ENCODE measurements at places on chromosomes 12 and 14.
A peak's percentile ranks its signal among the peaks of the same experiment; 100 is the strongest.

DNA sequence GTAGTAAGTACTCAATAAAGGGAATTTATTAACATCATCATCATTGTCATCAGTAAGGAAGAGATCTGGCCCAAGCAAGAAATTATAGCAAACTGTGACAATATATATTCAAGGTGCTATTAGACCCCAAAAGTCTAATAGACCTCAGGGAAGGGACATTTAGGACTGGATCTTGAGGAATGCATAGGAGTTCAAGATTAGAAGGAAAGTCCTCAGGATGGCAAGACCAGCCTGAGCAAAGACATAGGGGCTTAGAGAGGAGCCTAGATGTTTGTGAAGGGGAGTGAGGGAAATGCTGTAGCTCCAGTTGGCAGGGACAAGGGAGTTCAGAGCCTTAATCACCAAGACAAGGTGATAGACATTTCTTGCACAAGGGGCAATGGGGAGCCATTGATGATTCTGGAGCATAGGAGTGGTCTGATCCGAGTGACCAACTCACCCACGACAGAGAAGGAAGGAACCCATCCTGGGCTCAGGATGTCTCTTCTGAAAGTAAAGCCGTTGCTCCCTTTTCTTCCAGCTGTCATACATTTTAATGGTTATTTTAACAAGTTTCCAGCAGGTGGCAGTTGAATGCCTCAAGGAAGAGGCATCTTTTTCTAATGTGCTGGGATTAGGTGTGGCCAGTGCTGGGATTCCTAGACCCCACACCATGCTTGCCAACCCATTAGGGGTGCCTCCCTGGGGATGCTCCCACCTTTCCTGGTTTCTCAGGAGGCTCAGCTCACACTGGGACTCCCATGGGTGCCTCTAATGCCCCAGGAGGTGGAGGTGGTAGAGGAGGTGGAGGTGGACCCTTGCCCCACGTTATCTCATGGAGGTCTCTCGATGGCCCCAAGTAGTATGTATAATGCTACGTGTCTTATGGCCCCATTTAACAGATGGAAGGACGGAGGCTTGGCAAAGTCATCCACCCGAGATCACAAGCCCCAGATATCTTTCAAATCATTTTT, 37.8 kb downstream of the PHETA1 start:
- DNase-seq, result no peak

- no peak for DNase-seq
These were observed 202.4 kb downstream of the ITPR2 start for GRCh38 chr12:26630546-26631027.

- no peak for DNase-seq
These were observed 855.3 kb upstream of the FLRT2 start for GRCh38 chr14:84674636-84675035.

DNA sequence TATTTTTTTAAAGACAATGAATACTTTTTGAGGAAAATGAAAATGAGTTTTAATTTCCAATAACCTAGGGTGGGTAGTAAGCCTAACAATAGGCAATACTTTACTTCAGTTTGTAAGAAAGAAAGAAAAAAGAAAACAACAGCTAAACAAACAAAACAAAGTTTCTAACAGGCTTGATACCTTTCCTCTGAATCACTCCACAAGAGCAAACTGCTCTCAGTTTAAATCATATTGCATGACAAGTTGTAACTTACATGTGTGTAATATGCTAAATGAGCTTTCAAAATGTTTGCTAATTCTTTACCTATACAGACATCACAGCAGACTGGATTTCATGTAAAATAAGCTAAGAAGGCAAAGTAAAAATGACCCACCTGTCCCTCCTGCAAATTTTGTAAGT, 6.7 kb upstream of the LMO3 start:
- DNase-seq, result no peak

DNA sequence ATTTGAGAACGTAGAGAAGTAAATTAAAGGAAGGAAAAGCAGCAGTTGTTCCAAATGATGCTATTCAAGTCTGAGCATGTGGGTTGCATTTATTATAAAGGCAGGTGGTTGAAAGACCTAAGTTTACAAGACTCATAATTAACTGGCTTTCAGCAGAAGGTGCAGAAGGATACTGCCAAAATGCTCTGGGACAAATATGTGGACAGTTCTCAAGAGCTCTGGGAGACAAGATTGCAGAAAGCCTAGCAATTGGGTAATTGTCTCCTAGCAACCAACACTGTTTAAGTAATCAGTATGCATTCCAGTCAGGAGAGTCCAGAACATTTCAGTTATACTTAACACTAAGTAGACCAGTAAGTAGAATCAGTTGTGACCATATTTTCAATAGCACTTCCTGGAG, 131.5 kb downstream of the GPR135 start:
- no peak for DNase-seq

GRCh38 chr12:70290116-70290515, 46.9 kb downstream of the CNOT2 start:
- no peak for DNase-seq

DNA sequence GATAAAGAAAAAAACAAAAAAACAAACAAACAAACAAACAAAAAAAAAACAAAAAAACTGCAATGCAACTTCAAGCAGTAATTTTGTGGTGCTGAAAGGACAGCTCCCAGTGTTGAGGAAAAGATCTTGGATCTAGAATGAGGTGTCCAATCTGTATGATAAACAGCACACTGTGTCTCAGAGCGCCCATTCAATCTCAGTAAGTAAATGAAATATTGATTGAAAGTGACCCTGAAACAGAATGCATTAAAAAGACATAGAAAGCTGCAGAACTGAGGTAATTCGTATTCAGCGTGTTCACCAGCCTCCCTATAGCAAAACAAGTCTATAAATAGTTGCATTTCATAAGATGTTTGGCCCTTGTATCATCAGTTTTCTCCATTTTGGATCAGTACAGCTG, 153.0 kb downstream of the NOVA1 start:
- no peak for DNase-seq

- no peak for DNase-seq
These were observed 62.5 kb downstream of the PKP2 start for GRCh38 chr12:32834122-32834521.

GRCh38 chr12:2795291-2796186, 769 bp downstream of the FKBP4 start:
- DNase-seq, result peak; percentile 75

DNA sequence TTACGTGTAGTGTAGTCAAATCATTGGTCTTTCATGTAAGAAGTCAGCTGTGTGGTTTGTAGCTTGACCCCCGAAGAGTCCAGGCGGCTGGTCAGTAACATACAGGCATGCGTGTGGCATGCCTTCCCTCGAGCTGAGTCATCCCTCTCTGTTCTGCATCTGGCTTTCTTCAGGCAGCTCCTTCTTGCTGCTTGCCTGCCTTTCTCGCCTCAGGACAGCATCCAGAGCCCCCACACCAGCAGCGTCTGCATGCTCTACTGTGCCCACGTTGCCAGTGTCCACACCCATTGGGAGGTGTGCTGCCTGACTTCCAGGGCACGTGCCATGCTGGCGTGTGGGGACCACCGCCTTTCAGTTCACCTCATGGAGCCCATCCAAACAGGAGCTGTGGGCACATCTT, 96.8 kb downstream of the EP400 start:
- DNase-seq, result no peak

DNA sequence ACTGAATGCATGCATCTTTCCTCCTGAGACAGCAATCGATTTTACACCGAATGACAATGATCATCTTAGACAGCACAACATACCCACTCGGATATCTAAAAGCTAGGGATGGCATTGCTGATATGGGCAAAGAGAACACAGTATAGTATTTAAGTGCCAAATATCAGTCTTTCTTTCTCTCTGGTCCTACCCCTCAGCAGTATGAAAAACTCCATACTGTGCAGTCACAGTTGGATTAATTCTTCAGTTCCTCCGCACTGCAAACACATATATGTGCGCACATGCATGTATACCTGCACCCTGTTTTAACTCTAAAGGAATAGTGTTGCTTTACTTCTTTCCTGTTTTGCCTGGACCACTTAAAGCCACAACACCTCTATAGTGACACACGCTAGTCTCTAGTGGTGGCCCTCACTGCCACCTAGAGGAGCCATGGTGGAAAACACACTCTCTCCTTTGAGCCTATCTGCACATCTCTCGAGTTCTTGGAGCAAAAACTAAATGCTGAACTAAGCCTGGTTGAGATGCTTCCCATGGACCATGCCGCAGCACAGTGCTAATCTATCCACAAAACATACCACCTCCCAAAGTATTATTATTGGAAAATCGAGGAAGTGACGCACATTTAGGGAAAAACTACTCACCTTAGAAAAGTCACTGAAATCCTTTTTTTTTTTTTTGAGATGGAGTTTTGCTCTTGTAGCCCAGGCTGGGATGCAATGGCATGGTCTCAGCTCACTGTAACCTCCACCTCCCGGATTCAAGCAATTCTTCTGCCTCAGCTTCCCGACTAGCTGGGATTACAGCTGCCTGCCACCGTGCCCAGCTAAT, 11.9 kb downstream of the TMEM52B start:
- peak; percentile 66 for DNase-seq

DNA sequence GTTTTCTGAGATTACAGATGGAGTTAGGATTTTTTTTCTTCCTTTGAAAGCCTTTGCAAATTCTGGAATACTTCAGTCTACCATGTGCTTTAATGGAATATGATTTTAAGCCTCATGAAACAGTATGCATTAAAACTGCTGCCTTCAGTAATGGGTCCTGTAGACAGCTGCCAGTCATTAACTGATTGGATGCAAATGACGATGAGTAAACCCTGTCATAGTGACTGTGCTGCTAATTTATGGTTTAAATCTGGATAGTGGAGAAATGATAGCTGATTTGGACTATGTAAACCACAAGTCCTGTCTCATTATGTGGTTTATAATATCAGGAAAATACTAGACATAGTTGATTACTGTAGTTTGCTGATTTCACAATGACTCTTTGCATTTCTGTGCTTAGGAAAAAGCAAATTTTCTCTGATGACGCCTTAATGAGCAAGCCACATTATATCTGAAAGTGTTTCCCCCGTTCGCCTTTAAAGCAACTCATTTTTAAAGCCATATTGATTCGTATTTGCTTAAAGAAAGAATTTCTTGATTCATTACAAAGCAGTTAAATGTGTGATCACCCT, 217.6 kb downstream of the TMTC2 start:
- no peak for DNase-seq

DNA sequence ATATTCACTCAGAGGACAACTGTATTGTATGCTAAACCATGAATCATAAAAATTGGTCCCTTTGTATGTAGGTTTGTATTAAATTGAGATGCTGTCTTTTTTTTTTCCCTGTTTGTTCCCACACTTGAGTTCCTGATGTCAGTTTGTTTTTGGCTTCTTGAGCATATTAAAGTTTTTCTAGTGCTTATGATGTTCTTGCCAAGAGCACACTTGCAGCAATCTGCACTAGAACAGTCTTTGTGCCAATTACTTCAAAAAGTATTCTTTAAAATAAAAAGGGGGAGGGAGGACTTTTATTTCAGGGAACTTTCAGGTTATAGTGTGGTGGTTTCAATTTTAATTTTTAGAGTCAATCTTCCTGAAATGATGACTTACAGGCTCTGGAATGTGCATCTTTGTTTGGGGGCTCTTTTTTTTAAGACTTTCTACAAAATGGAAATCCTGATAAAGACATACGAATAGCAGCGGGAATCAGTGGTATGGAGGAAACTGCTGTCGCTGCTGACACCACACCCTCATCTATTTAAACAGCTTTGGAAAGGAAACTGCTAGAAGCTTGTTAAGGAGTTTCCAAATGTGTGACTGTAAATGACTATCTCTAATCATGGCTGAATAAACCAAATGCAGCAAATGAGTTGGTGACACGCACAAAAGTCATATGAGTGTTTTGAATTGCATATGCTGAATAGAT, 188.6 kb downstream of the EGLN3 start:
- DNase-seq, result no peak

- DNase-seq, result no peak
These were observed 3.7 kb downstream of the KIF5A start for GRCh38 chr12:57553343-57554202.

- no peak for DNase-seq
These were observed 380.8 kb upstream of the RGS6 start for GRCh38 chr14:71551291-71551950.

GRCh38 chr14:92308716-92309115, 14.2 kb upstream of the SLC24A4 start:
- DNase-seq, result no peak

GRCh38 chr12:9902539-9903228, 21.4 kb downstream of the KLRF2 start:
- DNase-seq, result no peak

- no peak for DNase-seq
These were observed 57.2 kb upstream of the USP44 start for GRCh38 chr12:95608252-95609033.

DNA sequence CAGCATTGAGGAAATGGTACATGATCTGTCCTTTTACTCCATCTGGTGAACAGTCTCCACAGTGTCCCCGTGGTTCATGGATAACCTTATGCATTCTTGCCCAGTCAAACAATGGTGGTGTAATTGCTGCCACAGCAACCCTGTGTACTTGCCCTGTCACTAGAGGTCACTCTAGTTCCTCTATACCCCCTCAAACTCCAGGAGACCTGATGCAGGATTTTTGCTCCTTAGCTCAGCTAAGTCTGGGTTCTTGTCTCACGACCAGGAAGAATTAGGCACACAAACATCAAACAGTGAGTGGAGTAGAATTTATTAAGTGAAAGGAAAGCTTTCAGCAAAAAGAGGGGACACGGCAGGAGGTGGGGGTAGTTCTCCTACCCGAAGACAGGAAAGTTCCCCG, 24.7 kb upstream of the EEA1 start:
- no peak for DNase-seq

GRCh38 chr12:106389151-106389550, 31.6 kb downstream of the POLR3B start:
- no peak for DNase-seq

DNA sequence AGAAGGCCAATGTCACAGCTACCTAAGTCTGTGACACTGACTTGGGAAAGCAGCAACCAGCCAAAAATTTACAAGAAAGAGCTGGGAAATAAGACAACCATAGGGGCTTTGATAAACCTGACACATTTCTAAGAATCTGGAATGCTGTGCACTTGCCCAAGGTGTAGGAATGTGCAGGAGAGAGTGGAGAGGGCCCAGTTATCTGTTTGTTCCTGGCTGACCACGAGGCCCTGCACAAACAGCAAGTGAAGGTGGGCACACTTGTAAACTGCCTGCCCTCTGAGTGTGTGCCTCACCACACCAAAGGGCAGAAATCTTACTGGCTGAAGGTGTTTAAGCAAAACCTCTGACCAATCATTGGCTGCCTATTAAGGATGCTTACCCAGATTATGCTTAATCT, 27.3 kb downstream of the DLK1 start:
- DNase-seq, result no peak

DNA sequence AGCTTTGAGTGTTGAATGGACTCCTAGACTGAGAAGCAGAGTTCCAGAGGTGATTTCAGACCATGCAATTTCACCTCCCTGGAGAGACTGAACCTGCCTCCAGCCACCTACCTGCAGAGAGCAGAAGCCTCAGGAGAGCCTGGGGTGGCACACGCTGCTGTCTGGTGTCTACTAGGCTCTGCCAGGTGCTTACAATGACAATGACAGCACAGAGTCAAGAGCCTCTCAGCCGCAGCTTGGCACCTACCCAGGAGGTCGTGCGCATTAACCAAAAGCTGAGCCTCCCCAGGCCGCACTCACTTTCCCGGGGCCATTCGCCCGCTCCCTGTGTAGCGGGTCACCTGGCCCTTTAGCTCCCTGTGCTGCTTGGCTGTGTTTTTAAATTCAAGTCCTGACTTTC, 63.2 kb downstream of the TESC start:
- DNase-seq, result no peak
